ENCODE measurements at places on chromosomes 4 and X. TPM values are rescaled to one million over a fixed set of nuclear protein-coding genes. Genes with fewer than 3 reads are reported as not detected.

The ADGRL3 gene
- total RNA-seq: 0.03 TPM

The HMX1 gene
- 0.19 TPM for total RNA-seq

The SHOX gene
- total RNA-seq: not detected

The GYG2 gene
- 3.7 TPM for total RNA-seq

The GLOD5 gene
- total RNA-seq: not detected

The ASB12 gene
- not detected for total RNA-seq

The TTC29 gene
- total RNA-seq: not detected

The DUX4 gene
- not detected for total RNA-seq

The PLXNB3 gene
- total RNA-seq: 3.3 TPM

The DCAF12L2 gene
- 0.18 TPM for total RNA-seq

The SYNPO2 gene
- total RNA-seq: 0.98 TPM

The SEPTIN6 gene
- 10.8 TPM for total RNA-seq

The TEX13B gene
- total RNA-seq: not detected

The PTPN13 gene
- total RNA-seq: 4.0 TPM

The PLAC8 gene
- 0.55 TPM for total RNA-seq

The ATP2B3 gene
- total RNA-seq: 0.10 TPM

The FGFBP2 gene
- 0.15 TPM for total RNA-seq

The MAGEB18 gene
- total RNA-seq: not detected

The HAUS7 gene
- 53.9 TPM for total RNA-seq

The OTC gene
- not detected for total RNA-seq

The GPR78 gene
- total RNA-seq: not detected

The MAGEC1 gene
- not detected for total RNA-seq

The HSFX2 gene
- 0.27 TPM for total RNA-seq

The PWWP3B gene
- total RNA-seq: not detected

The TMSB15C gene
- total RNA-seq: 0.19 TPM

The EFNB1 gene
- 10.1 TPM for total RNA-seq

The AMBN gene
- not detected for total RNA-seq

The TMEM31 gene
- total RNA-seq: not detected

The XAGE1A gene
- 53.0 TPM for total RNA-seq

The TNIP3 gene
- total RNA-seq: 0.12 TPM

The PDGFC gene
- 3.1 TPM for total RNA-seq
